MCF 10A (cell line): ENCODE measurements at places on chromosomes 4 and X.

- DNase-seq, result no peak
These were observed 899 bp upstream of the TMPRSS11D start for GRCh38 chr4:67884701-67885100.

DNA sequence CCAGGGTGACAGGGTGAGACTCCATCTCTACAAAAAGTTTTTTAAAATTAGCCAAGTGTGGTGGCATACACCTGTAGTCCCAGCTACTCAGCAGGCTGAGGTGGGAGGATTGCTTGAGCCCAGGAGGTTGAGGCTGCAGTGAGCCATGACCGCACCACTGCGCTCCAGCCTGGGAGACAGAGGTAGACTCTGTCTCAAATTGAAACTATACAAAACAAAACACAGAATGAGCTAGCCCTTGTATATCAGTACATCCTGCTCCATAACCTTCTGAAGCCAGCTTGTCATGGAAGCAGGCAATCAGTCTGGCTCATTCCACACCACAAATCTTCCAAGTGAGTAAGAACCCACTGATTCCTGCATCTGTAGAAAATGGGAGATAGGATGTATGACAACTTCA lies 49.0 kb downstream of the CD99L2 start:
- no peak for DNase-seq

GRCh38 chrX:3378156-3378555 lies 31.7 kb upstream of the MXRA5 start:
- no peak for DNase-seq

- DNase-seq, result no peak
These were observed 83.1 kb upstream of the GYPA start for GRCh38 chr4:144223661-144224060.

GRCh38 chrX:122269243-122269781 lies 914.8 kb upstream of the GRIA3 start:
- DNase-seq, result no peak

GRCh38 chrX:17643528-17643927 lies 93.8 kb upstream of the SCML1 start:
- no peak for DNase-seq

DNA sequence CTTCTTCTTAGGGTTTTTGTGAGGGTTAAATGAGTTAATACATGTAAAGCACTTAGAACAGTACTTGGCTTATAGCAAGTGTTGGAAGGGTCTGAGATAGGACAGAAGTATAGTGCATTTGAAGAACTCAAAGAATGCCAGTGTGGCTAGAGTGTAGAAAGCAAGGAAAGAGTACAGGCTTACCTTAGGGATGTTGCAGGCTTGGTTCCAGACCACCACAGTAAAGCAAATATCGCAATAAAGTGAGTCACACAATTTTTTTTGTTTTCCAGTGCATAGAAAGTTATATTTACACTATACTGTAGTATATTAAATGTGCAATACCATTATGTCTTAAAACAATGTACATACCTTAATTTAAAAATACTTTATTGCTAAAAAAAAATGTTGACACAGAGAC lies 41.3 kb downstream of the KIF4A start:
- DNase-seq, result no peak

DNA sequence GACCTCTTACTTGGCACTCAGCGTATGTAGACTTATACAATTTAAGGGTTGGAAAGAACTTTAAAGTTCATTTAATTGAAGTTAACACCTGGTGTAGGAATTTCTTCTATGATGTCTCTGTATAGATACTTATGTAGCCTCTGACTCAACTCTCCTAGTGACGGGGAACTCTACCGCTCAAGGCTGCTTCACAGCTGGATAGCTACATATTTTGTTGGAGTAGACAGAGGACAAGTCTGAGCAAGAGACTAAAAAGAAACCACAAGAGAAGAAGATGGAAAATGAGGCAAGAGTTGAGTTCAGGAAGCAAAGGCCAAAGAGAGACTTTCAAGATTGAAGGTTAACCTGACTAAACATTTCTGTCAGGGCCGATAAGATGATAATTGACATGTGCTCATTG lies 52.6 kb downstream of the GPR50 start:
- DNase-seq, result peak; percentile 74

GRCh38 chr4:54332542-54332941 lies 103.4 kb downstream of the PDGFRA start:
- no peak for DNase-seq

GRCh38 chr4:2761035-2761923 lies 5.1 kb upstream of the TNIP2 start:
- peak; percentile 45 for DNase-seq

DNA sequence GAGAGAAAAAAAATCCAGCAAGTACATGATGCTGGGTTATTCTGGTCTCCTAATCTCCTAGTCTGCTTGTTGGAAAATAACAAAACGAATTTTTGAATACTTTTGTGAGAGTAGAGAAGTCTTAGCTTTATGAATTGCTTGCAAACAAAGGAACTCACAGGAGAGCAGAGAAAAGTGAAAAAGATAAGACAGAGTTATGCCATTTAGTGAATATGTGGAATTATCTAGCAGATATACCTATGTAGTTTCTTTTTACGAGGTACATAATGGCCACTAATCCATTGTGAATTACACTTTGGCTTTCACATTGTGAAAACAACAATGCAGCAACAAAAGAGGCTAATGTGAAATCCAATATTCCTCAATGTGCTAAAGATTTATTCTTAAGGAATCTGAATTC lies 226.7 kb downstream of the NDST4 start:
- DNase-seq, result no peak

- no peak for DNase-seq
These were observed 17.1 kb downstream of the GK2 start for GRCh38 chr4:79390890-79391289.

DNA sequence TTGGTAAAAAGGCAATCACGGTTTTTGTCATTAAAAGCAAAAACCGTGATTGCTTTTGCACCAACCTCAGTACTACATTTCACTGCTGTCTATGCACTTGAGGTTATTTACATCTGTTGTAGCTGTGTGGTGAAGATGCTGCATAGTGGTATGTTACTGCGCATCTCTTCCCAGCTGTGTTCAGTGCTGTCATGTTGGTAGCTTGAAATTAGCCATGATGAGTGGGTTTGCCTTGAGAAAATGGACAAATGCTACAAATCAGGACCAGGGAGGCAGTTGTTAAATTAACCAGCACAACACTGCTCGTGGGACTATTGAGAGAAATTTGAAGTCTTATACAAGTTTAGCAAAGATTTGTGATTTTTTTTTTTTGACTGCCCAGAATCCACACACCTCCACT lies 2.2 kb upstream of the SMIM43 start:
- DNase-seq, result no peak

DNA sequence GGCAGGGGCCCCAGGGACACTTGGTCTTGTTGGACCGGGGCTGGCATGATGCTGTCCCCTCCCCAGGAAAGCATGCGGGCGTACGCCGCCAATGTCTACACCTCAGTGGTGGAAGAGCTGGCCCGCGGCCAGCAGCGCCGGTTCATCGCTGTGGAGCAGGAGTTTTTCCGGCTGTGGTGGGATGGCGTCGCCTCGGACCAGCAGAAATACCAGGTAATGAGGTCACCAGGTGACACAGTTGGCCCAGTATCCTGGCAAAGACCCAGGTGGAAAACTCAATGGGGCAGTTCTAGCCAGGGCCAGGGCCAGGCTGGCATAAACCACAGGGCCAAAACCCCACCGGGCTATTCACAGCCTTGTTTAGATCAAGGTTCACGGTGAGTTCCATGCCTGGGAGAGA lies 1.5 kb downstream of the MAN2B2 start:
- no peak for DNase-seq

- no peak for DNase-seq
These were observed 4.1 kb upstream of the CD99L2 start for GRCh38 chrX:150902434-150903109.

DNA sequence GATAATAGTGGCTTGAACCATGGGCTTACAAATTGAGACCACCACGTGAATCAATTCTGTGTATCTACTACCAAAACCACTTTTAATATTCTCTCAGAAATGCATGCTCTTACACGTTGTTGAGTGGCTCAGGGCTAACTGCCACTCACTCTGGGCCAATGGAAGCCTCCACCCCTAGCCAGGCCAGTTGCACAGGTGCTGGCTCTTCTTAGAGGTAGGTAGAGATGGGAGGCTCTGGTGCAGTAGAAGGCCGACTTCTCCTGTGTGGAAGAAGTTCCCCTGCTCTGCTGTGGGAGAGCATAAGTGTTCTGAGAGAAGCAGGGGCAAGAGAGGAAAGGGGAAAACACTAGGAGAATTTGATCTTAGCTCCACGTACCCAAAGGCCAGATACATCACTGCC lies 25.0 kb upstream of the BBS12 start:
- DNase-seq, result no peak

GRCh38 chr4:107318078-107318477 lies 282.0 kb upstream of the DKK2 start:
- no peak for DNase-seq

DNA sequence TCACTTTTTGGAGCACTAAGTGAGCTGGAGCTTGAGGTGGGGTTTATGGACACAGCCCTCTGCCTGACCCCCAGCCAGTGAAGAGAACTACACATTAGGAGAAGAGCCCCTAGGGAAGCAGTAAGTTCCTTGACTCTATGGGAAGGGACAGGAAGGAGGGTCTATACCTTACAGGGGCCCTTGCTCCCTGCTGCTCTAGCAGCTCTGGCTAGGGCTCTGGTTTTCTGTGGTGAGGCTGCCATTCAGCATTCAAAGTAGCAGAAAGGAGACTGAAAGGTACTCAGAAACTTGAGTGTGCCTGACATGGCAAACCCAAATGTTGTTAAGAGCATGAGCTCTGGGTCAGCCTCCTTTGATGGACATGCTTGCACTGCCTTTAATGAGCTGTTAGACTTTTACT lies 144.0 kb upstream of the KIT start:
- no peak for DNase-seq

DNA sequence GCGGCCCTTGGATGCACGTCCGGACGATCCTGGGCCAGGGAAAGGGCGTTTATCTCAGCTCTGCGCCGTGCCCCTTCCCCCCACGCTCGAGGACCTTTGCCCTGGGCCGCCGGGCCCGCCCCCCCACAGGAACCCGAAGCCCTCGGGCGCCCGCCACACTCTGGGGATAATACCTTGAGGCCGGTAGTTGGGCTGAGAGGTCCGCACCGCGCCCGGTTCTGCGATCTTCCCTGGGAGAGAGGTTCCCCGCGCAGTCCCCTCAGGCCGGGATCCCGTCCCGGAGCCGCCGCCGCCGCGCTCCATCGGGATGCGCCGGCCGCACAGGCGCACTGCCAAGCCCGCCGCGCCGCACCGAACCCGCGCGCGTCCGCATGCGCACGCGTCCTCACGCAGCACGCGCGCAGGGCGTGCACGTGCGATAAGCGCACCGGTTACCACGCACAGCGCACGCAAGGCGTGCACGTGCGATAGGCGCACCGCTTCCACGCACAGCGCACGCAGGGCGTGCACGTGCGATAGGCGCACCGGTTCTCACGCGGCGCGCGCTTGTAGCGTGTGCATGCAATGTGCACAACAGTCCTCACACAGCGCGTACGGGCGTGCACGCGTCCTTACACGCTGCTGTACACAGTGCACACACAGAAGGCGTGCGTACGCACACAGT lies at the start of gene MAP7D2:
MAP7D2 (minus strand) TSS at position 331 of the 664 bp plus-strand sequence; CDS start at position 303, 28 bp downstream.
- DNase-seq, result no peak

GRCh38 chr4:130044788-130045531 lies 949.0 kb downstream of the C4orf33 start:
- DNase-seq, result no peak

DNA sequence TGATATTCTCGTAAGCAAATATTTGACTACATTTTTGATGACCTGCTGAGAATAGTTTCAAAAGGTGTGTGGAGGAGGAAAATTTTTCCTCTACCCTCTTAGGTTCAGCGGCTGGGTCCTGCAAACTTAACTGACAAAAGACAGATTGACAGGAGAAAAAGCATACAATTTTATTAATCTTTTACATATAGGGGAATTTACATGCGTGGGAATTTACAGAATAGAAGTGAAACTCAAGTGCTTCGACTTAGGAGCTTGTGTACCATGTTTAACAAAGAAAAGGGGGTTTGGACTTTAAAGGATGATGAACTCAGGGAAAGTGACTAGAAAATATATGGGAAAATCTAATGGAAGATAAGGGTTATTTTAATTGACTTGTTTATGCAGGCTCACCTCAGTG lies 2.5 kb downstream of the HERC6 start:
- no peak for DNase-seq

DNA sequence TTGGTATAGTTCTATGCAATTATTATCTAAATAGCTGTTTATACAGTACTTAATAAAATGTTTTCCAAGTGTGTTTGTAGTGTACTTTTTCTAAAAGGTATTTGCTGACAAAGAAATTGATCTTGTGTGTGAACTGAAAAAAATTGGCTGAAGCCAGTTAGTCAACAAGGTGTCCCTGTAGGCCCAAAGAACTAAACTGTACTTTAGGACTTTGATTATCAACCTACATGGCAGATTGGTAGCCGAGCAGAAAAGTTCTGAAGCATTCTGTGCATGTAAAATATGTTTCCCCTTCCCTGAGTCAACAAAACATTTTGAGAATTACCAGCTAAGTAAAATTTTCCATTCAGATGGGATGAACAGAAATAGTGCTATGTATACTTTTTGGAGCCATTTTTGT lies 21.0 kb downstream of the ADH5 start:
- DNase-seq, result no peak

DNA sequence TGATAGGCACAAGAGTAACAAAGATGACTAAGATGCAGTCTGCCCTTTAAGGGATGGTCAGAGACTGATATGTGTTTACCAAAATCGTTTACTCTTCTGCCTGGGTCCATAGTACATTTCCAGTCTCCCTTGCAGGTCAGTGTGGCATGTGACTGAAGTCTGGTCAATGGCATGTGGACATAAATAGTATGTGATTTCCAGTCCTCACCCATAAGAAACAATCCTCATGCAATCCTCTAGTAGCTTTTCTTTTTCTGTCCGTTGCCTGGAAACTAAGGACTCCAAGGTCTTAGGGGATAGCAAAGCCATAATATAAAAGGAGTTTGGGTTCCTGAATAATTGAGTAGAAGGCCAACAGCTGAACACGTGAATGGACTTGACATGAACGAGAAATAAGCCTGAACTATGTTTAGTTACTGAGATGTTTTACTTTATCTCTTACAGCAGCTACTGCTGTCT lies 1.1 kb downstream of the SLC9B2 start:
- peak; percentile 35 for DNase-seq

DNA sequence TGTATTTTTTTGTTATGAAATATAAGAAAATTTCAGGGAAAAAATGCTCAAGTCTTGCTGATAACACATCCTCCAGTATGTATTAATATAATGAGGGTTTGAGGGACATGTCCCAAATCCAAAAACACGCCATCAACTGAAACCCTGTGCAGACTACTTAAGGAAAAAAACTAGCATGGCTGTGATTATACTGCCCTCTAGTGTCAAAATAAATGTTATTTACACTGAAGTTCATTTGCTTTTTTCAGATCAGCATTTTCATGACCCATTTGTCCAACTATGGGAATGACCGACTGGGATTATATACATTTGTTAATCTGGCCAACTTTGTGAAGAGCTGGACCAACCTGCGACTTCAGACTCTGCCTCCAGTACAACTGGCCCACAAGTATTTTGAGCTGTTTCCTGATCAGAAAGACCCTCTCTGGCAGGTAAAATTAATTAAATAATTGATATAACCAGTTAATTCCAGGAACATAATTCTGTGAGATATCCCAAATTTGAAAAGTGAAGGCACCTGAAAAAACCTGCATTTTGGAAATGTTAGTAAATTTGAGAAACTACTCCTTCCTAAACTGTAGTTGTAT lies 128.5 kb downstream of the PRSS12 start:
- DNase-seq, result peak; percentile 75

- peak; percentile 0 for DNase-seq
These were observed 81.7 kb downstream of the ZC4H2 start for GRCh38 chrX:64894454-64895038.
